GM23338 (cell line): ENCODE measurements at places on chromosomes 2 and 18. TPM values are rescaled to one million over a fixed set of nuclear protein-coding genes. Genes with fewer than 3 reads are reported as not detected.

- H3K4me3 ChIP-seq = peak overlapping the region; percentile 53
- H3K4me1 ChIP-seq = peaks cover 23% of the 10 kb centered on the region
- no peak overlapping the region for H3K27ac ChIP-seq
- peaks cover 68% of the 10 kb centered on the region for H3K27me3 ChIP-seq
- H3K36me3 ChIP-seq = no peaks in the 10 kb centered on the region
Observed at GRCh38 chr2:38073211-38074057, 2.5 kb downstream of the CYP1B1 start.

EFEMP1 gene
- 20.2 and 22.5 TPM in 2 replicates for total RNA-seq

AFF3 gene
- total RNA-seq = 1.4 and 5.9 TPM in 2 replicates

DNA sequence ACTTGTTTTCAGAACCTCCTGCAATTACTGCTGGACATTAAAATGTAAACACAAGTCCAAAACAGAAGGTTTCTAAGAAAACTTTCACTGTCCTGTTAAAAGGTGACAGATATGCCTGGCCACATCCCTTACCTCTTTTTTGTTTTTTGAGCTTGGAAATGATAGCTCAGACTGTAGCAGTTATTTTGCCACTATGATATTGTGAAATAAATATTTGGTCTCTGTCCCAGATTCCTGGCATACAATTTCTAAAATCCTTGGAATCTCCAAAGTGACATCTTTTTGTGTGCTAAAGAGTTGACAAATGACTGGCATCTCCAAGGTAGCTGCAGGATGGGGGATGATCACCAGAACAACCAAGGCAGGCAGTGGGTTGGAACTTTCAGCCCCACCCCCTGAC is 16.8 kb downstream of the TPGS2 start:
- H3K27ac ChIP-seq = no peak overlapping the region
- H3K36me3 ChIP-seq = peaks cover 12% of the 10 kb centered on the region; the same call in 1 of the 2 replicates
- DNase-seq = no peak
- no peak overlapping the region for H3K4me3 ChIP-seq
- H3K27me3 ChIP-seq = no peaks in the 10 kb centered on the region

- no peaks in the 10 kb centered on the region for H3K27me3 ChIP-seq
- H3K4me3 ChIP-seq = no peak overlapping the region
- H3K27ac ChIP-seq = no peak overlapping the region
- H3K4me1 ChIP-seq = peaks cover 7% of the 10 kb centered on the region
- no peak for DNase-seq
- H3K36me3 ChIP-seq = no peaks in the 10 kb centered on the region
Observed at GRCh38 chr2:103166456-103167324, 404.9 kb downstream of the TMEM182 start.

C2orf78 gene
- total RNA-seq = 0.14 TPM in 1 of 2 replicates, not detected in the other

OTOS gene
- not detected in 2 replicates for total RNA-seq

DNA sequence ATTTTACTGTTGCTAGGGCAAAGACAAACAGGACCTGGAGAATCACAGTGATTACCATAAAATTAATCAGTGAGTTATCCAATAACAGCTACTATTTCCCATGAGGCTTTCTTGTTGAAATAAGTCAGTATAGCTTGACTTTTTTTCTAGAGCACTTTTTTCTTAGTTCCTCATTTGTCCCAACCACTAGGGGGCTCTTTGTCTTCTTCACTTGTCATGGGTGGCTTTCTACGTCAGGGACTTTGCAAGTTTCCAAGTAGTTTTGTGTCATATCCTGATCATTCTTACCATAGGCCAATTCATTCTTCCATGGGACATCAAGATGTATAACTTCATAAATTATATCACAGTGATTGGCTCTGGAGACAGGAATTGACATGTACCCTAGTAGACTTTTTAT is 1019.6 kb upstream of the PIK3C3 start:
- no peak overlapping the region for H3K4me3 ChIP-seq
- H3K4me1 ChIP-seq = no peaks in the 10 kb centered on the region
- H3K27ac ChIP-seq = no peak overlapping the region
- no peaks in the 10 kb centered on the region for H3K36me3 ChIP-seq
- peak; percentile 82 for DNase-seq

PROM2 gene
- total RNA-seq = 2.2 TPM in 2 replicates

- H3K4me1 ChIP-seq = no peaks in the 10 kb centered on the region; the same call in 1 of the 2 replicates
- H3K27me3 ChIP-seq = no peaks in the 10 kb centered on the region
- H3K27ac ChIP-seq = no peak overlapping the region
- DNase-seq = no peak
- no peak overlapping the region for H3K4me3 ChIP-seq
Observed at GRCh38 chr18:10878703-10879102, 270.7 kb downstream of the PIEZO2 start.

GRCh38 chr18:60962625-60963024 is 370.6 kb upstream of the CDH20 start:
- no peak overlapping the region for H3K27ac ChIP-seq
- no peak overlapping the region for H3K4me3 ChIP-seq
- H3K36me3 ChIP-seq = no peaks in the 10 kb centered on the region
- no peak for DNase-seq
- H3K4me1 ChIP-seq = no peaks in the 10 kb centered on the region

DNA sequence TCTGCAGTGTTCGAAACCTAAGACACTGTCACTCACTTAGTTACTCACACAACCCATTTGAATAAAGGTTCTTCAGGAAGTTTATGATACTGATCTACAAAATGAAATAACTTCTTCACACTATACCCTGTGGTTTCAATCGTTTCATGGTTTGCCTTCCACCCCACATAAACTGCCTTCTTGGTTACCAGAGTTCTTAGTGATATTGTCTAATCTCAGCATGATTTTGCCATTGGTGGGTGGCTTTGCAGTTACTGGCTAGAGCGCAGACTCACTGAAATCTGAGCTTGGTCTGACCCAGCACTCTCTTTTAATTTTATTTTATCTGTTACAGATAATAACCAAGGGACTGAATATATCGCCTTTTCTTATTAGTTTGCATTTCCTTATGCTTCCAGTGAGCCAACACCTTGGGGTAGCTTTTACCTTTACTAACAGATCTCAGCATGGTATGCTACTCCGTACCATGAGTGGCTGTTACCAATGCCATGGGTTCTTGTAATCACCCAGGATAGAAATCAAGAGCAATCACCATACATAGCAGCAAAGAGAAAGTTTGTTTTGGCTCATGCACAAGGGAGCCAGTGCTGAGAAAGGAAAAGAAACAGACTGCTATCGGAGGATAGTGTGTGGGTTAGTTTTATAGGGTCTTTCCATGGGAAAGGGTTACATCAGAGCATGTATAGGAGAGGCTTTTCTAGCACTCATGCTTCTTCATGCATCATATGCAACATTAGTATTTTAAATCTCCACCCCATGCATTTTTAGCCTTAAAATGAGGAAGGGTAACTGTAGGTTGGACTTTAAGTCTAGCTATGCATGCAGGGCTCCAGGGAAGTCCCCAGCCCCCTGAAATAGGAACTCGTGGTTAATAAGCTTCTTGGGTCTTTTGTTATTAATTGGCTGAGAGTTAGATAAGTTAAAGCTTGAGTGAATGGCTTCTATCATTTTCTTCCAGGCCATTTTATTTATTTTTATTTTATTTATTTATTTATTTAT is 33.3 kb downstream of the ANXA4 start:
- H3K27me3 ChIP-seq = no peaks in the 10 kb centered on the region
- peak overlapping the region; percentile 72; the same call in 1 of the 2 replicates for H3K27ac ChIP-seq
- H3K4me1 ChIP-seq = peaks cover 52% of the 10 kb centered on the region
- H3K36me3 ChIP-seq = no peaks in the 10 kb centered on the region
- H3K4me3 ChIP-seq = no peak overlapping the region
- DNase-seq = no peak

- H3K27me3 ChIP-seq = no peaks in the 10 kb centered on the region
- no peak overlapping the region for H3K27ac ChIP-seq
- DNase-seq = no peak
- no peak overlapping the region for H3K4me3 ChIP-seq
- H3K4me1 ChIP-seq = no peaks in the 10 kb centered on the region
- H3K36me3 ChIP-seq = no peaks in the 10 kb centered on the region
Observed at GRCh38 chr2:30777661-30778505, 29.4 kb downstream of the CAPN13 start.

INPP4A gene
- total RNA-seq = 36.9 and 42.3 TPM in 2 replicates

DNA sequence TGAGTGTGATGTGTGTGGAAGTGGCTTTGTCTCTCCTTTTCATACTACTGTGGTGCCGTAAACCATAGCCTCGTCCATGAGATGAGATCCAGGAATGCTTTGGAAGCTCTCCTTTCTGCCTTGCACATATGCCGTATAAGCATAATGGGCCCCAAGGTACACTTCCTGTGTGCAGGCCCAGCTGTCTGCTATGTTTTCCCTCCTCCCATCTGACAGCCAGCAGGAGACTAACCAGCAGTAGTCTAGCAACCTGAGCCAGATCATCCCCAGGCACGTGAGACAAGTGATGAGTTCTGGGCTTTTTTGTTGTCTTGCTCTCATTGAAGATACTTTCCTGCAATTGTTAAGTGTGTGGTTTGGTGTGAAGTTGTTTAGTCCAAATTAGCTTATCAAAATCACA is 555.5 kb upstream of the LRRTM4 start:
- no peak for DNase-seq
- no peaks in the 10 kb centered on the region for H3K4me1 ChIP-seq
- no peaks in the 10 kb centered on the region for H3K27me3 ChIP-seq
- H3K36me3 ChIP-seq = no peaks in the 10 kb centered on the region
- no peak overlapping the region for H3K4me3 ChIP-seq

GRCh38 chr2:156435718-156436496 is at the start of gene GPD2:
TSS of gene GPD2 (plus strand) at chr2:156436379. CDS start at chr2:156476106, 39,727 bp downstream.
- H3K27ac ChIP-seq = peak within 1 kb of the TSS; percentile 91
- peak; percentile 95 for DNase-seq
- H3K4me1 ChIP-seq = peaks cover 21% of the 10 kb centered on the region
- peak within 1 kb of the TSS; percentile 73 for H3K4me3 ChIP-seq

- no peak overlapping the region for H3K4me3 ChIP-seq
- no peaks in the 10 kb centered on the region for H3K27me3 ChIP-seq
- no peak for DNase-seq
- no peaks in the 10 kb centered on the region; the same call in 1 of the 2 replicates for H3K4me1 ChIP-seq
Observed at GRCh38 chr2:236951830-236952475, 133.7 kb upstream of the COPS8 start.

GRCh38 chr2:222693837-222694236 is 22.4 kb downstream of the MOGAT1 start:
- H3K4me3 ChIP-seq = no peak overlapping the region
- DNase-seq = peak; percentile 49
- H3K36me3 ChIP-seq = no peaks in the 10 kb centered on the region

NTSR2 gene
- total RNA-seq = 0.10 TPM in 1 of 2 replicates, not detected in the other

- H3K4me1 ChIP-seq = no peaks in the 10 kb centered on the region
- H3K36me3 ChIP-seq = no peaks in the 10 kb centered on the region
- DNase-seq = no peak
- H3K27me3 ChIP-seq = no peaks in the 10 kb centered on the region
- H3K4me3 ChIP-seq = no peak overlapping the region
Observed at GRCh38 chr18:41075212-41075611, 879.8 kb upstream of the PIK3C3 start.

- H3K36me3 ChIP-seq = no peaks in the 10 kb centered on the region
- no peaks in the 10 kb centered on the region for H3K27me3 ChIP-seq
- H3K4me1 ChIP-seq = no peaks in the 10 kb centered on the region
- H3K4me3 ChIP-seq = no peak overlapping the region
Observed at GRCh38 chr2:112690853-112691401, 29.9 kb upstream of the NT5DC4 start.

DNA sequence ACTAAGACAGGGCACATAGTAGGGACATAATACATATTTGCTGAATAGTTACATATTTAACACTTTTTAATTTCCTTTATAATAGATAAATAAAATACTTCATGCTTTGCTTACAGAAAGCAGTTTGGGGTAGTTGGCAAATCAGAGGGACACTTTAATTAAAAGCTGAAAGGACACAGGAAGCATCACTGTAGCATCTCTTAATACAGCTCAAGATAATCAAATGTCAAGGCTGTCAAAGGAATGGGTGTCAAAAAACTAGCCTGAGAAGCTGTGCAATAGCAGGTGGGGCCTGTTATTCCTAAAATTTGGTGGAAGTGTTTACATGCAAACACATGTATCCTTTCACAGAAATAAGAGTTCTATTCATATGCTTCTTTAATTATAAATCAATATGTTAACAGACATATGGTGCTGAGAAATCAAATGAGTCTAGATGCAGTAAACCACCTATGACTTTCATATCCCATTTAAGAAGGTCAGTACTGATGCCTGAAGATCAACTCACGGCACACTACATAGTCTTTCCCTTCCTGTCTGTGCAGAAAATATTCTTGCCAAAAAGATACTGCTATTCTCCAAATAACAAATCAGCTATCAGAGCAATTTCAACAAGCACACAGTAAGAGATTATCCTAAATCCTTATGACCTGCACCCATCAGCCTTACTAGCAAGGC is 174.6 kb downstream of the STK39 start:
- no peak for DNase-seq
- H3K4me3 ChIP-seq = no peak overlapping the region
- H3K4me1 ChIP-seq = no peaks in the 10 kb centered on the region
- no peak overlapping the region for H3K27ac ChIP-seq
- no peaks in the 10 kb centered on the region for H3K27me3 ChIP-seq

GRCh38 chr2:128769457-128770142 is 450.9 kb upstream of the HS6ST1 start:
- H3K27me3 ChIP-seq = no peaks in the 10 kb centered on the region
- no peak for DNase-seq
- no peak overlapping the region for H3K4me3 ChIP-seq
- no peak overlapping the region for H3K27ac ChIP-seq
- H3K4me1 ChIP-seq = peaks cover 9% of the 10 kb centered on the region
- H3K36me3 ChIP-seq = no peaks in the 10 kb centered on the region

- H3K27ac ChIP-seq = no peak overlapping the region
- peak overlapping the region; percentile 81 for H3K4me3 ChIP-seq
- H3K4me1 ChIP-seq = peaks cover 15% of the 10 kb centered on the region
- DNase-seq = peak; percentile 81
- no peaks in the 10 kb centered on the region for H3K36me3 ChIP-seq
- peaks cover 43% of the 10 kb centered on the region for H3K27me3 ChIP-seq
Observed at GRCh38 chr18:65751155-65752085, 608 bp downstream of the CDH7 start.

DNA sequence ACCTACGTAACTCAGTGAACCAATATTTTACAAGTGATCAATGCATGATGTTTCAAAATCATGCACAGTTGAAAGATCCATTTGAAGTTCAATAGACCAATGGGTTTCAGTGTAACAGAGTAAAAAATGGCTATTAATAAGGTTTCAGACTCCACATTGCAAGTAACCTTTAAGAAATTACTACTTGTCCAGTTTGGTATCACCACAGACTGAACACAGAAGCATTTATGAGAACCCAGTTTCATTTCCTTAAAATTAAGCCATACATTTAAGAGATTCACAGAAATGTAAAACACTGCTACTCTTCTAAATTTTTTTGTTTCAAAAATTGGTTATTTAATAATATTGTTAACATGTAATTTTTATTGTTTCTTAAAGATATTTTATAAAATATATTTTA is 98.9 kb upstream of the CHRNA1 start:
- H3K36me3 ChIP-seq = no peaks in the 10 kb centered on the region
- H3K4me1 ChIP-seq = peaks cover 44% of the 10 kb centered on the region
- H3K27ac ChIP-seq = peak overlapping the region; percentile 30; the same call in 1 of the 2 replicates
- no peaks in the 10 kb centered on the region for H3K27me3 ChIP-seq
- H3K4me3 ChIP-seq = no peak overlapping the region

NLRC4 gene
- total RNA-seq = not detected in 2 replicates

- H3K27ac ChIP-seq = no peak overlapping the region
- H3K4me1 ChIP-seq = 0 out of 2 replicates have a peak, but pooled peaks cover 3% of the 10 kb centered on the region
- peak; percentile 21 for DNase-seq
- H3K27me3 ChIP-seq = no peaks in the 10 kb centered on the region
- no peak overlapping the region for H3K4me3 ChIP-seq
- H3K36me3 ChIP-seq = no peaks in the 10 kb centered on the region
Observed at GRCh38 chr2:170905864-170906263, 23.2 kb upstream of the GORASP2 start.
